RKO (cell line): ENCODE measurements at places on chromosomes 5 and 9.

- DNase-seq = no peak
Observed at GRCh38 chr5:98470747-98471146, 302.7 kb upstream of the RGMB start.

- DNase-seq = no peak
Observed at GRCh38 chr9:4160249-4160648, 139.6 kb downstream of the GLIS3 start.

DNA sequence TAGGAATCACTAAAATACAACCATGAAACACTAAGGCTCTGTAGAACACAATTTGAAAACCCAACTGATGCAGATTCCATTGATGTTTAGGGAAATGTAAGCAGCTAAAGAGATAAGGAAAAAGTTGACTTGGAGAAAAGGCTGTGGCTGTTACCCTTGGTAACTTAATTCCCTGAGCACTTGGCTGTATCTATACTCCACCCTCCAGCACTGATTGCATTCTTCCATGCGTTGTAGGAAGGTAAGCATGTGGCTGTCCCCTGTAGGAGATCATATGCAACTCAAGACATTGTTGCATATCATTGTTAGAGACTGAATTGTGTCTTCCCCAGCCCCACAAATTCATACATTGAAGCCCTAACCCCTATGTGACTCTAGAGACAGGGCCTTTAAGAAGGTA, 184.5 kb downstream of the CEMIP2 start:
- no peak for DNase-seq

DNA sequence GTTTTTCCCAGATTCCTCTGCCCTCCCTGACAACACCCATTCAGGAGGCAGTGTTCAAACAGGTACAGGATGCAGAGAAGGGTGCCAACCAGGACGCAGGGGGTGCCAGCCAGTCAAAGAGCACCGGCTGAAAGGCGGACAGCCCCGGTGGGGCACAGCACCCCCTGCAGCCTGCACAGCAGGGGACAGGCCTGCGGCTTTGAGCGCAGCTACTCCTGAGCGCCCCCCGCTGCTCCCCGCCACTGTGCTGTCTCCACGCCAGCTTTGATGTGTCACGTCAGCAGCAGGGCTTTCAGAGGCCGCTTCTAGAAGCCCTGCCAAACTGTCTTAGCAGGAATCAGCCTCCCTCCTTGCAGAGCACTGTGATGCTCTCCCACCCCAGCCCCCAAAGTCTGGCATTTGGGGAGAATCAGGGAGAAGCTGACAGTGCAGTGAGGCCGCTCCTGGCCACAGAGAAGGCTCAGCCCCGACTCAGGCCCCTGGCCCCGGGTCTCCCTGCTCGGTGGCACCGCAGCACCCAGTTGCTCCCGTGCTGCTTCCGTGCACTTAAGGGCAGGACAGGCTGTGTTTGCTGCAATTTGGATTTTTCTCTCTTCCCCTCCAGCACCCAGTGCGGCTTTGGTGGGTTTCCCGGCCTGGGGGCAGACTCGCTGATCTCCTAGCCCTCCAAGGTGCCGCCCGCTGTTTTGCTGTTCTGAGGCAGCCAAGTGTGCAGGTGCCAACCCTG, 20.3 kb downstream of the AK8 start:
- DNase-seq = no peak

- no peak for DNase-seq
Observed at GRCh38 chr5:5572976-5573797, 150.7 kb downstream of the ICE1 start.
